ENCODE measurements at places on chromosomes 12 and 14.

- peak; percentile 74 for DNase-seq
These were observed 286.9 kb upstream of the PRKD1 start for GRCh38 chr14:30214461-30215090.

- DNase-seq, result no peak
These were observed 69.5 kb downstream of the CLMN start for GRCh38 chr14:95250140-95250769.

- no peak for DNase-seq
These were observed 4.4 kb downstream of the PSMA6 start for GRCh38 chr14:35296545-35296944.

- no peak for DNase-seq
These were observed 239.5 kb downstream of the GXYLT1 start for GRCh38 chr12:41905073-41905758.

DNA sequence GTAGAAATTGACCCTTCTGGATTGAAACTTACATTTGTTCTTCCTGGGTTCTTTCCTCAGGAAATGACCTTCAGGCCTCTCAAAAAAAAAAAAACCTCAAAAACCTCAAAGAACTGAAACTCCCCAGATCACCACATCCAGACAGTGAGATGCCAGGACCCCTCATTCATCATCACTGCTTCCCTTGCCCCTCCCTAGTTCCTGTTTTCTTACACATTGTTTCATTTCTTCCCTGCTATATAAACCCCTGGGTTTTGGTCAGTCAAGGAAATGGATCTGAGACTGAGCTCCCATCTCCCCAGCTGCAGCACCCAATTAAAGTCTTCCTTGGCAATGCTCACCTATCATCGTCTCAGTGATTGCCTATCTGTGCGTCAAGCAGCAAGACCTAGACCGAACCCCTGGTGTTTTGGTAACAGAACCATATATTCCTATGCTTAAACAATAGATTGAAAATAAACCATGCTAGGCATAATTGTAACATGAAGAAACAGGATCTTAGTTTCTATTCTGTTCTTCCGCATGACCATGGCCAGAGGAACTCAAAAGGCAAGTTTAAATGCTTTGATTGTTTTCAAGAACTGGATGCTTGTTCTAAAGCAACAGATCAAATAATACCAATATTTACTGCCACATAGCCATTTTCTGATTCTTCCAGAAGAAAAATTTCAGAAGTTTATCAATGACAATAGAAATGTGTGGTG lies 108.0 kb upstream of the MAX start:
- no peak for DNase-seq

DNA sequence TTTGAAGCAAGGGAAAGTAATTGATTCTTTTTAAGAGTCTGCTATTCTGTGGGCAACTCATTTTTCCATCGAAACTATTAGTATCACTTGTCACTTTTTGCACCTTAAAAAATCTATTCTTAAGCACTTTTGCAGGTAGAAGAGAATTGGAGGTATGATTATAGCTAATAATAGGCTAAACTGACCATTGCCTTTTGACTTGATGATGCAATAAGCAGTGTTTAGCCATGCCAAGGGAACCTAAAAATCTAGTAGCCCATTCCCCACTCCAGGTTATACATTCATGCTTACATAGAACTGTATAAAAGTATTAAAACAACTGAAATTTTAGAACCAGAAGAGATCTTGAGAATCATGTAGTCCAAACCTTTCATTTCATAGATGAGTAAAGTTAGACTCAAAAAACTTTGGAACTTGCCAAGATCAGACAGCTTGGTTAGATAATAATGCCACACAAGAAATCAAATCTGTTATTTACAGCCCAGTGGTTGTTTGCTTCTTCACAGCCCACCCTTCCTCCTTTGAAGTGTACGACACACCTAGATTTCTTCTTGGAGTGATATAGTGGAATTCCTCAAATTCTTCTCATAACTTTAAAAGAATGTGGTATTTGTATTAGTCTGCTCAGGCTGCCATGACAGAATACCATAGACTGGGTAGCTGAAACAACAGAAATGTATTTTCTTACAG lies 21.7 kb upstream of the GARIN2 start:
- DNase-seq, result no peak

DNA sequence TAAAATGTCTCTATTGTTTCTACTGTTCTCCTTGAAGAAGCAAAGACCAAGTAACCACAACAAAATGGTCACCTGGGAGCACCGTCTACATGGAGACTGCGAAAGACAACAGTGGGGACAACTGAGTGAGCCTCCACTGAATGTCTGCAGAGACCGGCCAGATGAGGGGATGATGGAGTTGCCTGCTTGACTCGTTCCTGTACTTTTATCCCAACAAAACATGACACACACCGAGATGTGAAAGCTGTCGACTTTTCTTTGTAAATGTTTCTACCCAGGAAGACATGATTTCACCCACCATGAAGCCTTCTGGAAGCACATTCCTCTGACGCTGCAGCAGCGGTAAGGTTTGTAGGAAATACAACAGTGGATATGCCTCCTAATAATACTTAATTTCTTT lies 66.9 kb downstream of the FOXN3 start:
- no peak for DNase-seq

DNA sequence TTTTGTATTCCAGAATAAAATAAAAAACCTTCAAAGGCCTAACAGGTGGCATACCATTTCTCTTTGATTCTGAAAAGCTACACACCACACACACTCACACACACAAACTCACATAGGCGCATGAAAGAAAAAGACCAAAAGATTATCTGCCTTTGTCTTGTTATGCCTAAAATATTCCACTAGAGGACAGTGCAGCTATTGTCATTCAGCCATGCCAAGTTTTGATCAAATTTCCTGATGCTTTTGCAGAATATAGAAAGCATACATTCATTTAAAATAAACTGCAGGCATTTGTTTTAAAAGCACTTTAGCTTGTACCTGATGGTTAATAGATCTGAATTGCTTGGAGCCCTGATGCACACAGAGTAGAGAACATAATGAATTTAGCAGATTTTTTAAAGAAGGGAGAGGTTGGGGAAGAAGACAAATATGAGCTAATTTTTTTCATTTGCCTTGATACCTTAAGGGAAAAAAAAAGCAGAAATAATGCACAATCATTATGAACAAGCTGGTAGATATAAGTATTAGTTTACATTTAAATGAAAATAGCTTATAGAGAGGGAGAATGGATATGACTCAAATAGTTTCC lies 1766.9 kb upstream of the SEL1L start:
- DNase-seq, result peak; percentile 52

DNA sequence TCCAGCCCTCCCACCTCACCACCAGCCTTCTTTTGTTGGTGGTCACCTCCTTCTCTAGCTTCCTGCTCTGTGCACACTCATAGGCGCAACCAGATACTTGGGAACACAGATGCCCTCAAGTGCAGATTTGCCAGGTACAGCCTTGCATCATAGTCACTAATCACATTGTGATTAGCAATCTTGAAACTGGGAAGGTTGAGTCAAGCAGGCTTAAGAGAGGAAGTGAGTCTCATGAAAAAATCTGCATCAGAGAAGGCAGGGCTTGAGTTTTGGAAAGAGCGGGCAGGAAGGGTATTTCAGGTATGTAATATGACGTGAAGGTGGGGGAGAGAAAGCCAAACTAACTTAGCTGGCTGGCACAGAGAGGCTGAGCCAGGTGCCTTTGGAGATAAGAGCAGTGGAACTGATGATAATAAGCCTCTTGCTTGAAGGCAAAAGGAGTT lies 2.7 kb upstream of the RABGGTA start:
- DNase-seq, result no peak

DNA sequence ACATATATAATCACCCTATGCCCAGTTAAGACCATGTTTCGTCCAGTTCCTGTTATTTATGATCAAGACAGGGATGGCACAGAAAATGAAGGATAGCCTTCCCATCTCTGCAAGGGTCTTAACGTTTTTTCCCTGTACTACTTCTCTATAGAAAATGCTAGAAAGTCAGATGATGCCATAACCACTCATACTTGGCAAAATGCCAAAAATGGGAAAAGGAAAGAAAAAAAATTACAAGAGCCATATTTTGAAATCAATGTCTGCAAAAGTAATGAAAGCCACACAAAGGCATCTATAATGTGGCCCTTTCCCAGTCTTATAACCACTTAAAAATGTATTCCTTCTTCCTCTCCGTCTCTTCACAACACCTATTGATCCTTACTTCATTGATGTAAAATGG lies 1.8 kb upstream of the MYL6B start:
- DNase-seq, result no peak
